ENCODE measurements at places on chromosomes 1 and 21.

DNA sequence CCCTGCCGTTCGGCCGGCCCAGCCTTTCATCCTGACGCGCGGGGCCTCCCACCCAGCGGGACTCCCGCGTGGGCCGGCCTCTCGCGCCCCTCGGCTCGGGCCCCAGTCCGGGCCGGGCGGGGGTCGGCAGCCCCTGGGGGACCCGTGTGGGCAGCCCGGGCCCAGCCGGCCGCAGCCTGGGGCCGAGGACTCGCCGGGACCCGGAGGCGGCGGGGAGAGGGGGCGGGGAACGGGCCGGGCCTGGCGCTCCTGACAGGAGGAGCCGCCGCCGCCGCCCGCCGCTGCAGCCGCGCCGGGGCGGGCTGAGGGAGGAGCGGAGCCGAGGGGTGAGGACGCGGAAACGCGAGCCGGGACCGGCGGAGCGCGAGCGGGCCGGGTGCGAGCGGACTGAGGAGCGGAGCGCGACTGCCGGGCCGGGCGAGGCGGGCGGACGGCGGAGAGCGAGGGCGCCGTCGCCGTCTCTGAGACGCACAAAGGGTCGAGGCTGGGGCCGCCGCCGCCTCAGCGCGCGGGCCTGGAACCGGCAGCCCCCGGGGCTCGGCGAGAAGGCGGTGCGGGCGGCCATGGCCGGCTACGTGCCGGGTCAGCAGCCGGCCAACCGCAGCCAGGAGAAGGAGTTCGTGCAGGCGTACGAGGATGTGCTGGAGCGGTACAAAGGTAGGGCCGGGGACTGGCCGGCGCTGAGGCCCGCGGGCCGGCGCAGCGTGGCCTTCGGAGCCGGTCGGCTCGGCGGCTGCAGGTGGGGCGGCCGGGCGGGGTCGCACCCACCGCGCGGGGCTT is 79.1 kb downstream of the NDUFS5 start:
- peak overlapping the region; percentile 71 for H3K4me3 ChIP-seq
- DNase-seq: peak; percentile 77
- H3K4me1 ChIP-seq: peaks cover 33% of the 10 kb centered on the region
- no peaks in the 10 kb centered on the region for H3K36me3 ChIP-seq

DNA sequence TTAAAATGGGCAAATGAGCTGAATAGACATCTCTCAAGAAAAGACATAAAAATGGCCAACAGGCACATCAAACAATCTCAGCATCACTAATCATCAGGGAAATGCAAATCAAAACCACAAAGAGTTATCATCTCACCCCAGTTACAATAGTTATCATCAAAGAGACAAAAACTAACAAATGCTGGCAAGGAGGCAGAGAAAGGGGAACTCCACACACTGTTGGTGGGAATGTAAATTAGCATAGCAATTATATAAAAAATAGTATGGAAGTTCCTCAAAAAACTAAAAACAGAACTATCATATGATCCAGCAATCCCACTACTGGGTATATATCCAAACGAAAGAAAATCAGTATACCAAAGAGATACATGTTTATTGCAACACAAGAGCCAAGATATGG is 68.7 kb downstream of the DENND1B start:
- no peak for DNase-seq
- H3K27me3 ChIP-seq: no peaks in the 10 kb centered on the region
- H3K27ac ChIP-seq: no peak overlapping the region
- H3K4me3 ChIP-seq: no peak overlapping the region

- peaks cover 21% of the 10 kb centered on the region for H3K27me3 ChIP-seq
- peak overlapping the region; percentile 87 for H3K27ac ChIP-seq
- peaks cover 3% of the 10 kb centered on the region for H3K36me3 ChIP-seq
- DNase-seq: peak; percentile 83
Measured at GRCh38 chr1:234478152-234478480, 863 bp downstream of the TARBP1 start.

- H3K27ac ChIP-seq: no peak overlapping the region
- no peak overlapping the region for H3K4me3 ChIP-seq
Measured at GRCh38 chr1:17984583-17984982, 123.0 kb upstream of the IGSF21 start.

GRCh38 chr1:207949571-207950195 is 38.8 kb upstream of the CD34 start:
- no peaks in the 10 kb centered on the region for H3K4me1 ChIP-seq
- DNase-seq: no peak
- no peak overlapping the region for H3K4me3 ChIP-seq
- H3K27me3 ChIP-seq: peaks cover 22% of the 10 kb centered on the region
- H3K36me3 ChIP-seq: no peaks in the 10 kb centered on the region
- H3K27ac ChIP-seq: no peak overlapping the region

GRCh38 chr1:76725864-76726619 is 141.2 kb upstream of the ST6GALNAC5 start:
- H3K27ac ChIP-seq: no peak overlapping the region
- no peaks in the 10 kb centered on the region for H3K36me3 ChIP-seq
- no peaks in the 10 kb centered on the region for H3K4me1 ChIP-seq
- DNase-seq: no peak
- H3K4me3 ChIP-seq: no peak overlapping the region

- no peak for DNase-seq
- H3K4me1 ChIP-seq: peaks cover 15% of the 10 kb centered on the region
- H3K27me3 ChIP-seq: no peaks in the 10 kb centered on the region
- no peak overlapping the region for H3K4me3 ChIP-seq
- no peak overlapping the region for H3K27ac ChIP-seq
- H3K36me3 ChIP-seq: peaks cover 17% of the 10 kb centered on the region
Measured at GRCh38 chr1:161915051-161915503, 108.6 kb downstream of the OLFML2B start.

DNA sequence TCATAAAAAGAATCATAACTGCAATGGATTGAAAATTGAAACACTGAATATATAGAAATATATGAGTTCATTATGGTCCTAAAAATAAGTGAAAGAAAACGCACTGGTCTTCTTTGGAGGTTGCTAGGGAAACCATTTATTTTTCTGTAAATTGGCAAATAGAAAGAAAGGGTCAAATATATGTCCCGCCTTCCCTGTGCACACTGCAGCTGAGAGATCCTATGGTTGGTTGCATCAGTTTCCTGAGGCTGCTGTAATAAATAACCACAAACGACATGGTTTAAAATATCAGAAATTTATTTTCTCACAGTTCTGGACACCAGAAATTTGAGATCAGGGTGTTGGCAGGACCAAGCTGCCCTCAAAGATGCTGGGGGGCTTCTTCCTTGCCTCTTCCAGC is 35.0 kb downstream of the CA6 start:
- H3K4me1 ChIP-seq: peaks cover 39% of the 10 kb centered on the region
- no peak overlapping the region for H3K27ac ChIP-seq
- DNase-seq: no peak

- no peaks in the 10 kb centered on the region for H3K27me3 ChIP-seq
- no peak overlapping the region for H3K4me3 ChIP-seq
- H3K4me1 ChIP-seq: peaks cover 20% of the 10 kb centered on the region
- no peaks in the 10 kb centered on the region for H3K36me3 ChIP-seq
- no peak for DNase-seq
- H3K27ac ChIP-seq: no peak overlapping the region
Measured at GRCh38 chr1:116853680-116854402, 55.9 kb upstream of the PTGFRN start.

DNA sequence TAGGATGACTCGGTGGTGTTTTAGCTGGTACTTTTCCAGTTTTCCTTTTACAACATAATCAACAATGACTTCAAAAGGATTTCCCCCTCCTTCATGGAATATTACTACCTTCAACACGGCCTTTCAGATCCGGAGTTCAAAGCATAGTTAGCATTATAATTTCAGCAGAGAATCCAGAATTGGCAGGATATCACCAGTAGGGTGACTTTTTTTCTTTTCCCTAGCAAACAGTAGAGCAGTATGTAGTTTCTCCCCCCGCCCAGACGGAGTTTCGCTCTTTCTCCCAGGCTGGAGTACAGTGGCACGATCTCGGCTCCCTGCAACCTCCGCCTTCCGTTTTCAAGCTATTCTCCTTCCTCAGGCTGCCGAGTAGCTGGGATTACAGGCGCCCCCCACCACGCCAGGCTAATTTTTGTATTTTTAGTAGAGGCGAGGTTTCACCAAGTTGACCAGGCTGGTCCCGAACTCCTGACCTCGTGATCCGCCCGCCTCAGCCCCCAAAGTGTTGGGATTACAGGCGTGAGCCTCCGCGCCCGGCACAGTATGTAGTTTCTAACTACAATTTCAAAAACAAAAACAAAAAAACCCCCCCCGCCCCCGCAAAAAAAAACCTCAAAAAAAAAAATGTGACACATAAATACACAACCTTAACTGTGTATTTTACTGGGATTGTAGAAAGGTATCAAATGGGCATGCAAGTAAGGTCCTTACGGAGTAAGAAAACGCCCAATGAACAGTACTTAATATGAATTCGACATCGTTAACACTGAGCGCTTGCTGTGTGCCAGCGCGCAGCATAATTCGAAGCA is 1.5 kb upstream of the COX20 start:
- peak overlapping the region; percentile 100 for H3K27ac ChIP-seq
- peak overlapping the region; percentile 87 for H3K4me3 ChIP-seq
- no peaks in the 10 kb centered on the region for H3K27me3 ChIP-seq

- DNase-seq: no peak
- H3K4me3 ChIP-seq: peak overlapping the region; percentile 56
- peaks cover 99% of the 10 kb centered on the region for H3K4me1 ChIP-seq
- peaks cover 94% of the 10 kb centered on the region for H3K36me3 ChIP-seq
Measured at GRCh38 chr1:206566999-206567398, 45.3 kb downstream of the EIF2D start.

DNA sequence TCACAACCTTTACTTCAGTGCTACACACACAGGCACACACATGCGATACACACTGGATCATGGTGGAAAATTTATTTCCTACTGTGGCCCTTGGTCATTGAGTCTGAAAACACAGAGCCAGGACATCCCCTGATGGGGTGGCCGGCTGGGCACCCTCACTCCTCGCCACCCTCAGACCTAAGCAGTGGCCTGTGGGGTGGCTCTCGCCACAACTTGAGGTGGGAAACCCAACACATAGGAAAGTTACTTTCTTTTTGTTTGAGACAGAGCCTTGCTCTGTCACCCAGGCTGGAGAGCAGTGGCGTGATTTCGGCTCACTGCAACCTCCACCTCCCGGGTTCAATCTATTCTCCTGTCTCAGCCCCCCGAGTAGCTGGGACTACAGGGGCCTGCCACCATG is 19.4 kb downstream of the CRYAA start:
- H3K36me3 ChIP-seq: no peaks in the 10 kb centered on the region
- H3K4me3 ChIP-seq: no peak overlapping the region
- DNase-seq: no peak
- H3K27ac ChIP-seq: no peak overlapping the region
- peaks cover 15% of the 10 kb centered on the region for H3K27me3 ChIP-seq
- peaks cover 7% of the 10 kb centered on the region for H3K4me1 ChIP-seq

- H3K27me3 ChIP-seq: peaks cover 4% of the 10 kb centered on the region
- H3K4me3 ChIP-seq: no peak overlapping the region
- H3K27ac ChIP-seq: no peak overlapping the region
- DNase-seq: no peak
- H3K36me3 ChIP-seq: peaks cover 8% of the 10 kb centered on the region
Measured at GRCh38 chr1:185690527-185690926, 43.7 kb upstream of the HMCN1 start.

GRCh38 chr1:187627516-187627915 is 798.8 kb downstream of the PLA2G4A start:
- H3K27me3 ChIP-seq: no peaks in the 10 kb centered on the region
- no peaks in the 10 kb centered on the region for H3K4me1 ChIP-seq
- no peaks in the 10 kb centered on the region for H3K36me3 ChIP-seq
- DNase-seq: no peak
- H3K4me3 ChIP-seq: no peak overlapping the region
- H3K27ac ChIP-seq: no peak overlapping the region

- H3K4me3 ChIP-seq: peak overlapping the region; percentile 90
- peaks cover 21% of the 10 kb centered on the region for H3K36me3 ChIP-seq
- no peaks in the 10 kb centered on the region for H3K27me3 ChIP-seq
- H3K4me1 ChIP-seq: peaks cover 34% of the 10 kb centered on the region
- peak overlapping the region; percentile 89 for H3K27ac ChIP-seq
Measured at GRCh38 chr21:33587792-33588484, 546 bp downstream of the DONSON start.

DNA sequence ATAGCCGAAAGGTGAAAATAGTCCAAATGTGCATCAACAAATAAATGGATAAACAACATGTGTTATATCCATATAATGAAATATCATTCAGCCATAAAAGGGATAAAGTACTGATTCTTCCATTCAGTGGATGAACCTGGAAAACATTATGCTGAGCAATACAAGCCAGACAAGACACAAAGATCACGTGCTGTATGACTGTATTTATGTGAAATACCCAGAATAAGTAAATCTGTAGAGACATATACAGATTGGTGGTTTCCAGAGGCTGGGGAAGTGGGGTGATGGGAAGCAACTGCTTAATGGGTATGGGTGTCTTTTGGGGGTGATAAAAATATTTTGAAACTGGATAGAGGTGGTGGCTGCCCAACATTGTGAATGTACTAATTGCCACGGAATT is 13.3 kb upstream of the GSTM4 start:
- peaks cover 13% of the 10 kb centered on the region for H3K4me1 ChIP-seq
- H3K27me3 ChIP-seq: peaks cover 33% of the 10 kb centered on the region
- H3K27ac ChIP-seq: no peak overlapping the region
- no peak overlapping the region for H3K4me3 ChIP-seq
- no peaks in the 10 kb centered on the region for H3K36me3 ChIP-seq

DNA sequence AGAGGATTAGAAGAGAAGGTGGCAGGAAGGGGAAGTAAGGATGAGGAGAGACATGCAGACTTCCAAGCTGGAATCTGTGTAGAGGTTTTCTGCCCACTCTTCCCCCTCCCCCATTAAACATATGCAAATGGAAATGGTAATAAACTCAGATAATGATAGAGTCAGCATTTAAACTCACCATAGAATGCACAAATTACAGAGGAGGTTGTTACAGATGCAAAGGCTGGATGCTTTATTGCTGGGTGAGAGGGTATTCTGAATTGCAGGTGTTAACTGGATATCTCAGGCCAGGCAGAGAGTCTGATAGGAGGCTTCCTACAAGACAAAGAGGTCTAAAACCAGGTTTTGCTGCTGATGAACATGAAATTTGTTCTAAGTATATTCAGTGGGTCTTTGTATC is 372.5 kb downstream of the SEC16B start:
- no peaks in the 10 kb centered on the region for H3K36me3 ChIP-seq
- H3K4me3 ChIP-seq: no peak overlapping the region
- no peaks in the 10 kb centered on the region for H3K4me1 ChIP-seq
- H3K27me3 ChIP-seq: no peaks in the 10 kb centered on the region
- no peak for DNase-seq

- H3K27me3 ChIP-seq: no peaks in the 10 kb centered on the region
- H3K4me1 ChIP-seq: no peaks in the 10 kb centered on the region
- no peaks in the 10 kb centered on the region for H3K36me3 ChIP-seq
- no peak overlapping the region for H3K4me3 ChIP-seq
Measured at GRCh38 chr1:215749414-215749813, 182.3 kb downstream of the KCTD3 start.

Measured in activated naive CD4-positive, alpha-beta T cell treated with anti-CD3 and anti-CD28 coated beads, Interleukin-2, amount 10 ng/mL, durations not matched to agents 7 days and 5 days (primary cell).